Substantia nigra (tissue), 51 donors: ENCODE measurements at places on chromosomes 13 and 19.

DNA sequence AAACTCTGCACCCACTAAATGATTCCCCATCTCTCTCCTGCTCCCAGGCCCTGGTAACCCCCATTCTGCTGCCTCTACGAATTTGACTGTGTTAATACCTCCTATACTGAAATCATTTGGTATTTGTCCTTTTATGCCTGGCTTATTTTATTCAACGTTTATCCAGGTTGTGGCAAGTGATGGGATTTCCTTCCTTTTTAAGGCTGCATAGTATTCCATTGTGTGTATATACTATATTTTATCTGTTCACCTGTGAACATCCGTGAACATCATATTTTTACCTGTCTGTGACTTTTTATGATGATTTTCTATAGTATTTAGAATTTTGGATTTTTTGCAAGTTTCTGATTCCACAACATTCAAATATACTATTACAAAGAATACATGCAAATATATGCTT lies 13.9 kb upstream of the CEBPG start:
- DNase-seq, result no peak

DNA sequence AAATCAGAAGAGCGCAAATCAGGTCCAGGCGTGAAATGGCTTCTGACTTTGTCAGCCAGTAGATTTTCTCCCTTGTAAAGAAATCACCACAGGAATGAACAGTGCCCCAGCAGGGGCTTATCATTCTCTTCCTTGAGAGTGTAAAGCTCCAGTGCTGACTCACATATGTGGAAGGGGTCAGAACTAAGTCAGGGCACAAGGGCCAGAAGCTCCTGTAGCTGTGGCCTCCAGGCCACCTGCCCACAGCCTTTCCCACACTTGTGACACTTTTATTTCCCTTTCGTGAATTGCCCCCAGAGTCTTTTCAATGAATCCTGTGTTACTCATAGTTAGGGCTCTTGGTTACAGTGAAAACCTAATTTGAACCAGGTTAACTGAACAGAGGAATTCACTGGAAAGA lies 99.6 kb downstream of the SUCLA2 start:
- no peak for DNase-seq

GRCh38 chr13:41641961-41642360 lies 184.6 kb downstream of the RGCC start:
- no peak for DNase-seq

DNA sequence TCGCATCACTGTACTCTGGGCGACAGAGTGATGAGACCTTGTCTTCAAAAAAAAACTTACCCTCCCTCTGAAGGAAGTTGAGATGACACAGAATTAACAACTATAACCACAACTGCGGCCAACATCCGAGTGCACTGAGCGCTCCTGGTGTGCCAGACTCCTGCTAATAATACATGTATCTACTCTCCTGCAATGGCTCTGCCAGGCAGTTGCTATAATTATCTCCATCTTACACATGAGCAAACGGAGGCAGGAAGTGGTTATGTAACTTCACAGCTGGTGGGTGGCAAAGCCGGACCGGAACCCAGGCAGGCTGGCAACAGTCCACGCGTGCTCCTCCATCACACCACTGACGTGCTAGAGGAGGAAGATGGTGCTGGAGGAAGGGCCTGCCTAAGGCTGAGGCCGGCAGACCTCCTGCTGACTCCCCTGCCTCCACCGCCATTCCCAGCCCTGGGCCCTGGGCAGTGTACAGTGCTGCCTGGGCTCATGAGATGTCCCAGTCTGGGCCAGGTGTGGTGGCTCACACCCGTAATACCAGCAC lies 12.6 kb downstream of the XRCC1 start:
- peak; percentile 26 for DNase-seq
